ENCODE measurements at places on chromosomes 5 and 9. TPM values are rescaled to one million over a fixed set of nuclear protein-coding genes. Genes with fewer than 3 reads are reported as not detected.

- no peak for DNase-seq
Measured at GRCh38 chr9:126438741-126439401, 112.2 kb downstream of the MVB12B start.

GRCh38 chr9:95763006-95763405 lies 112.5 kb upstream of the ERCC6L2 start:
- no peak for DNase-seq

Gene PIP5K1B
- polyA plus RNA-seq = 1.3 TPM

Gene NSMF
- 81.0 TPM for polyA plus RNA-seq
